ENCODE measurements at places on chromosomes 16 and 17. TPM values are rescaled to one million over a fixed set of nuclear protein-coding genes. Genes with fewer than 3 reads are reported as not detected.

Gene ALOX12B
- 4.5 TPM for total RNA-seq

Gene PERCC1
- not detected for total RNA-seq

Gene CFAP97D1
- total RNA-seq = not detected

Gene MAF
- not detected for total RNA-seq

Gene ASPA
- total RNA-seq = not detected

Gene TUBG2
- total RNA-seq = 23.4 TPM

Gene IKZF3
- 134 TPM for total RNA-seq

Gene NOXO1
- total RNA-seq = 0.30 TPM

Gene ABCC1
- 72.8 TPM for total RNA-seq

Gene RAB37
- 12.7 TPM for total RNA-seq

Gene SLC38A7
- 9.7 TPM for total RNA-seq

Gene MRPL58
- 75.3 TPM for total RNA-seq

Gene LRRC59
- 111 TPM for total RNA-seq

Gene MRM3
- 24.0 TPM for total RNA-seq

Gene TEX14
- 2.3 TPM for total RNA-seq

Gene EVPLL
- total RNA-seq = not detected

Gene CA7
- not detected for total RNA-seq

Gene KRTAP17-1
- not detected for total RNA-seq

Gene PAM16
- total RNA-seq = 77.4 TPM

Gene GPR179
- 1.1 TPM for total RNA-seq

Gene SPATA33
- 18.2 TPM for total RNA-seq

Gene ATP2A1
- 4.4 TPM for total RNA-seq

Gene CCL7
- not detected for total RNA-seq

Gene KRTAP4-4
- not detected for total RNA-seq

Gene OR4D1
- not detected for total RNA-seq

Gene DNAH9
- not detected for total RNA-seq

Gene ADAD2
- not detected for total RNA-seq

Gene IRX3
- total RNA-seq = not detected

Gene FGF11
- total RNA-seq = 11.0 TPM

Gene SLC12A3
- total RNA-seq = 0.88 TPM

Gene ALDH3A1
- not detected for total RNA-seq

Gene INCA1
- 1.2 TPM for total RNA-seq

Gene CLEC19A
- total RNA-seq = not detected

Gene SYT17
- total RNA-seq = 6.0 TPM

Gene SDR42E2
- total RNA-seq = 0.28 TPM

Gene ZP2
- not detected for total RNA-seq

Measured in OCI-LY7 (cell line).